ENCODE measurements at places on chromosomes 13 and 19.

DNA sequence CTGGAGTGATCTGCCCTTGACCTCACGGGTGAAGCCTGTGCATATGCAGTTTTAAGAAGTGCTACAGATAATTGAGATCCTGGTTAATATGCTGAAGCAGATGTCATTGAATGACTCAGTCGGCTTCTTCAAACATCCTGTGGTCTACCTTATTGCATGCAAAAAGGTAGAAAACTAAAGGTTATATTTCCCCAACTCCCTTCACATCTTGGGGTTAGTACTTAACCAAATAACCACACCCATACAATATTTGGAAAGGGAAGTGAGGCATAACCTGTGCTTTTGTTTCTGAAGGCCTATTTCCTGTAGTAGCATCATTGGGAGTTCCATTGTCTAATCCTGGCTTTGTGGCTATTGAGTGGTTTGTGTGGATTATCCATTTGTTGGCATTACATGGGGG is 58.3 kb downstream of the RAP2A start:
- no peak for DNase-seq

DNA sequence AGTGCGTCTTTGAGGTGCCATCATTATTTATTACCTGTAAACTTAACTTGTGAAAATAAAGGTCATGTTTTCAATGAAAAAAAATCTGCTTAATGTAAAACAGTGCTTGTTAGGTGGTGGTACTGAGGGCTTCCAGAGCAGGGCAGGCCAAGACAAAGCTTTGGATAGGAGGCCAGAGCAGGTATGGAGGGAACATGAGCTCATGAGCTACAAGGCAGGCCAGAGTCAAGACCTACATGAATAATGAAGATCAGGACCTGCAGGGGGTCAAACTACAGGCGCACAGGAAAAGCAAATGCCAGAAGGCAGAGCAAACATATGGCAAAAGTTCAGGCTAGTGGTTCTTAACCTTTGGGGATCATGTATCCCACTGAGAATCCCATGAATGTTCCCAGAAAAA is 343.5 kb downstream of the GPC5 start:
- no peak for DNase-seq

DNA sequence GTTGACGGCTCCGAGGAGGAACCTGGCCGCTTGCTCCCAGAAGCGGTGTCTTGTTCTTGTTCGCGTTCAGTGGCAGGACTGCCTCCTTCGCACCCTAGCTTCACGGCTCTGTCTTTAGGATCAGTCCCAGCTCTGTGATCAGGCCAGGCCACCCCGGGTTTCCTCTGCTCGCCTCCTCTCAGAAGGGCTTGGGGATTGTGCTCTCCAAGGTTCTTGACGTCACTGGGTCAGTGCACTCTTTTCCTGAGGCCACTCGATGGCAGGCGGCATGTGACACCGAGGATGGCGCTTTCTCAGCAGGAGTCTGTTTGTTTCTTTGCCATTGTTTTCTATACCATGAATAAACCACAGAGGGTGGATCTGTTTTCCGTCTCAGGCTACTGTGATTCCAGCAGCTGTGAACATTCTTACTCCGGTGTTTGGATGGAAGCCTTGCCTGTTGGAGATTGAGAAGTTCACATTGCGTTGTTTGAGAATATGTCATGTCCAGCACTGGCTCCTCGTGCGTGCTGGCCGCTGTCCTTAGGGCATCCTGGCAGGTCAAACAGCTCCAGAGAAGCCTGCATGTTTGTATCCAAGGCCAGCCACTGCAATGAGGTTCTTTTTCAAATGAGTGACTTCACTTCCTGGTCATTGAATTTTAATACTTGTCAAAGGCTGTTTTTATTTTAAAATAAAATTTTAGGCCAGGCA is 44.5 kb downstream of the SLC7A9 start:
- DNase-seq, result no peak

- no peak for DNase-seq
Measured at GRCh38 chr19:6551607-6552450, 21.0 kb downstream of the TNFSF9 start.

DNA sequence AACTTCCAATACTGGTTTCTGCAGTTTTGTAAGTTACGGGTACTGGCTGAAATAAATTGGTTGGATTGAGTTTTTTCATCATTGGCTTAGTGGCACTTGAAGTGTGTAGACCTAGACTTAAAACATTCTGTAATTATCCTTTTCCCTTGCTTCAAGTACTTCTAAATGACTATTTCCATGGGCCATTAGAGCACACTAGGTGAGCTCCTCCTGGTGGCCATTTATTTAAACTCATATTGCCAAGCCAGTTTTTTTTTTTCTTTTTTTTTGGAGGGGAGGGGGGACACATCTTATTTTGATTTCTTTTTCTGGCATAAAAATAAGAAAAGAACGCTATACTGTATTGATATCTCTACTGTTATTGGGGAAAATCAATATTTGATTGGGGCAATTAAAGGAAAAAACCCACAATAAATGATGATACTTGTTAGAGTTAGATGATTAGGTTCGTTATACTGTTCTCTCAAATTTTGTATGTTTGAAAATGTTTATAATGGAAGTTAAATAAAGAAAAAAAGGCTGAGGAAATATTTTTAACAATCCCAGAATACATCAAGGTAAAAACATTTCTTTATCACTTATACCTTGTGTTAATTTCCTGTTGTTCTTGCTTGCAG is 82.9 kb downstream of the PDS5B start:
- DNase-seq, result no peak

GRCh38 chr13:113342820-113343691 is 20.9 kb downstream of the GRTP1 start:
- DNase-seq, result no peak

DNA sequence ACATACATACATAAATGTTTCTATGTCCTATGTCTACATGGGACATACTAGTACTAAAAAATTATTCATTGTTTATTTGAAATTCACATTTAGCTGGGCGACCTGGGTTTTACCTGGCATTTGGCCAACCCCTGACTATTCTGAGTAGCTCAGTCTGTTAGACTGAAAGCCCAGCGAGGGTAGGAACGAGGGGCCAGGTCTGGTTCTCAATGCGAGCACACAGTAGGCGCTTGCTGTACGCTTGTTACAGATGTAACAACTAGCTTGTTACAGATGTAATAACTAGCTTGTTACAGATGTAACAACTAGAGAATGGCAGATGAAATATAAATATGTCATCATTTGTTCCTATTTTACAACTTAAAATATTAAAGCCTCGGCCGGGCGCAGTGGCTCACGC is 920 bp upstream of the ANO8 start:
- no peak for DNase-seq

- DNase-seq, result no peak
Measured at GRCh38 chr19:50268041-50268440, 61.1 kb downstream of the KCNC3 start.

- DNase-seq, result no peak
Measured at GRCh38 chr13:43472980-43473379, 313.8 kb downstream of the ENOX1 start.
